NCI-H1436 (cell line): ENCODE measurements at places on chromosomes 6 and 20.
A peak's percentile ranks its signal among the peaks of the same experiment; 100 is the strongest.

DNA sequence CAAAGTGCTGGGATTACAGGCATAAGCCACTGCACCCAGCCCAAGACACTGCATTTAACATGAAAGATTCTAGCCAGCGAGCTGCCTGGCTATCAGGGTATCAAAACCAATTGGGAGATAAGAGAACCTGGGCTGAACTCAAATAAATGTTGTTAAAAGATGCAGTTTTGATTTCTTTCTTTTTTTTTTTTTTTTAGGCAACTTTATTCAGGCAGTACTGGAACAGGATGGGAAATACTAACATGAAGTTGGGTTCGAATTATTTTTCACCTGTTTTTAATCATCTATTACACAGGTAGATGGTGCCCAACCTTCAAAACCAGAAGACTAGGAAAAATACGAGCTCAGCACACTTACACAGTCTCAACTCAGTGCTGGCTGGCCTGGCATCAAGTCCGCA, 63.7 kb downstream of the TRERF1 start:
- no peak for DNase-seq

DNA sequence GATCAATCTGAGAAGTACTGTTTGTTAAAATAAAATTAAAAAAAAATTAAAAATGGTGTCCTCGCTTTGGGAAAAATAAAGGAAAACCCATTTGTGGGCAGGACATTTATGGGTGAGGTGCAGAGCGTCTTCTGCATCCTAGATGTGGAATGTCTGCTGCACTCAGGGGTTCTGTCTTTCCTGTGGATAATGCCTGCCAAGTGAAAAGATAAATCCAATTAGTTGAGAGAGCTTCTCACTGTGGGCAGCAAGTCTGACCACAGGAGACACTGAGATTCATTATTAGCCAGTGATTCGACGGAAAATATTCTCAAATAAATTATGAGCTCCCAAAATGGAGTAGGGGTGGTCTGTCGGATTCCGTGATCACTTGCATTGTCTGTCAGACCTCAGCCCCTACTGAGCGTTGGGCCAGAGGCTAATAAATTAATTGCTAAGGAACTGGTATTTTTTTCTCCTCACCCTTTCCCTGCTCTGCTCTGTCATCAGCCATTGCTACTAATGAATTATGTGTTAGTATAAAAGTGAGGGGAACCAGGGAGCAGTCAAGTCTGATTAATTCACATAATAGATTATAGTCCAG, 10.0 kb downstream of the GMPR start:
- no peak for DNase-seq

- DNase-seq, result peak; percentile 68
Observed at GRCh38 chr6:93416571-93417420, 2.6 kb downstream of the EPHA7 start.

DNA sequence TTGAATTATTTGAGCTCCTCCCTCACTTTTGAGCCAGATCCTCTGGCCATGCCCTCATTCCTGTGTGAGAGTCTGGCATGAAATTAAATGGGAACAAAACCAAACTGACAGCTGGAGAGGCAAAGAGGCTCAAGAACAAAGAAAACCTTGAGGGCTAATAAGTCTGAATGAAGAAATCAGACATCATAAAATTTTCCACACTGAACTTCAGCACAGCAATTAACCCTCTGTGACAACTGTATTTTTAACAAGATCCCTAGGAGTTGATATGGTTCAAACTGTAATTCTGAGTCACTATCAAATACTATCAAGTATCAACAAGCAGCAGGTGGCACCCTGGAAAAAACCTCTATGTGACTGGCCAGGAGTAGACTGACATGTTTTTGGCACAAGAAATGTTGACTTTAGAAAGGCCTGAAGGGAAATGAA, 109.4 kb upstream of the EMILIN3 start:
- DNase-seq, result no peak

DNA sequence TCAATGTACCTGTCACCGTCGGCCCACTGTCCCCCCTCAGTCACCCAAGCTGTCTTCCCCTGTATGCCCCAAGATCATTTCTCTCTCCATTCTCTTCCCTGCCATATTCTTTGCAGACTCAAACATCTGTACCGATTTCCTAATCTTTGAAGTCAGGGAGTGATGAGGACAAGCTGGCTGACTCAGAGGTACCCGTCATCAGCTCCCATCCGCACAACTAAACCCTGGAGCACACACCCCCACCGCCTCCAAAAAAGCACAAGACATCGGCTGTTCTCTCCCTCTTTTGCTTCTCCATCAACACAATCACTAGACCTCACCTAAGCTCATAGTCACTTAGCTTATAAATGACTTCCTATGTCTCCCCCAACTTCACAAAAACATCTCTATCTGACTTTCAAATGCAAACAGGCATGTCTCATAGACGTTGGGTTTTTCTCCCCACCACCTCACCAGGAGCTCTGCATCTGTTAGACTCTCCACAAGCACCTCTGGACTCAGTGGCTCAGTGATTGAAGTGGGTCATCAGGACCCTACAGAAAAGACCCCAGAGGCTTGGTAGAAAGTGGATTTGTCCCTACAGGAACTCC, 11.5 kb upstream of the NFATC2 start:
- no peak for DNase-seq

GRCh38 chr6:20712011-20712410, 177.8 kb downstream of the CDKAL1 start:
- DNase-seq, result no peak

DNA sequence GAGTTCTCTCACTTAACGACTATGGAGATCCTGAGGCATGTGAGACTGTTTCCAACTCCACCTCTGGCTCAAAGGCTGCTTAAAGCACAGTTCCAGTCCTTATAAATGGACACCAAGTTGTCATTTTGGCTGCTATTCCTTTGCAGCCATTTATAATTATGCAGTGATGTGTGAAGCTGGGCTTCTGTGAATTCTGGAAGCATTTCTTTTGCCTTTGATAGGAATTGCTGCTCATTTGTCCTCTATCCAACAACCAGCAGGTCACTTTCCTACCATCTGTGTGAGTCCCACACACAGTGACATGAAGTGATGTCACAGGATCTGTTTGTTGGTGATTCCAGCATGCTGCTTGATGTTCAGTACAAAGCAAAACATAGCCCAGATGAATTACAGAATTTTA, 28.5 kb upstream of the EFHC1 start:
- DNase-seq, result no peak

DNA sequence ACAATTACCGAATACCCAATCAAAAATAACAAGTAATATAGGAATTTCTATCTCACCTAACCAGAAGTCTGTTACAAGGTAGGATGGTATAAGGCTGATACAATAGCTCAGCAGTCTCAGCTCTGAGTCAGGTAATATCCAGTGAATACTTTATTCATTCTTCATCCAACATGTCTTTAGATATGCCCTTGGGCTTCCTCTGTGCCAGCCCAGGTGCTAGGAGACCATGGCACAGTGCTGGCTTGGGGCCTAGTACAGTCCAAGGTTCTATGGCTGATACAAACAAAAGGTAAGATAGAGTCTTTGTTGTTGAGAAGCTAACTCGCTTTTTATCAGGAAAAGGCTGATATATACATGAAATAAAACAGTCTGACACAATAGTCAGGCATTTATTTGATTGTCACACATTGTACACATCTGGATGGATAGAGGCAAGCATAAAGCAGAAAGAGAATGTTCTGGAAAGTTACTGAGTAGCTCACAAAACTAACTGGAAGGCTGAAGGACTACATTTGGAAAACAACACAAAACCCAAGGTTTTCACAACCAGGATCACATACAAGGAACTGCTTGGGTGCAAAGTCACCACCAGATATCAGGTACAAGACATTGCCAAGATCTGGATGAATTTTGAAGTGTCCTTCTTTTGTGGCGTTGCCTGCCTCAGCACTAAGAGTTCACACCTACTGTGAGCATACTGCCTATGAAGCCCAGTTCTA, 110.4 kb upstream of the SCAF8 start:
- no peak for DNase-seq

- no peak for DNase-seq
Observed at GRCh38 chr6:119590066-119590465, 240.5 kb upstream of the MAN1A1 start.

DNA sequence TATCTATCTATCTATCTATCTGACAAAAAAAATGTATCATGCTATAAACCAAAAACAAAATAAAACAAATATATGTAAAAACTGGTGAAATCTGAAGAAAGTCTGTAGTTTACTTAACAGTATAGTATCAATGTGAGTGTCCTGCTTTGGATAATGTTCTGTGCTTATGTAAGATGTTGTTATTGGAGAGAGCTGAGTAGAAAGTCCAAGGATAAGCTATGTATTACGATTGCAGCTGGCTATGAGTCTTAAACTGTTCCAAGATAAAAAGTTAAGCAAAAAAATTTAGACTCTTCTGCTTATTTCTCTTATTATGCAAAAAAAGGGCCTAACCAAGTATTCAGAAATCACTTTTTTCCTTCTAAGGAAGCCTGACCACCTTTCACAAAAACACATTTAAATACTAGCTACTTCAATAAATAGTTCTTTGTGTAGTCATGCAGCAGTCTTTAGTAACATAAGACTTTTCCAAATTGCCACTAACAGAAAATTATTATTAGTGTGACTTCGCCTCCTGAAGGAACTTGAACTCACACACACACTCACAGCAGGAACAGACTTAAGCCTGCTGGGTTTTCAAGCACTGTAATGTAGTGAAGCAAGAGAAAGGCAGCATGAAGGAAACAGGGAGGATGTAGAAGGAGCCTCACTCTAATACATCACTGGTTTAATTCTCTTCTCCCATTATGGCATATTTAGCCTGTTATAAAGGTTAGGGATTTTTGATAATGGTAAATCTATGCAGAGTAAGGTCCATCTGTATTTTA, 265.8 kb upstream of the GJE1 start:
- DNase-seq, result no peak

DNA sequence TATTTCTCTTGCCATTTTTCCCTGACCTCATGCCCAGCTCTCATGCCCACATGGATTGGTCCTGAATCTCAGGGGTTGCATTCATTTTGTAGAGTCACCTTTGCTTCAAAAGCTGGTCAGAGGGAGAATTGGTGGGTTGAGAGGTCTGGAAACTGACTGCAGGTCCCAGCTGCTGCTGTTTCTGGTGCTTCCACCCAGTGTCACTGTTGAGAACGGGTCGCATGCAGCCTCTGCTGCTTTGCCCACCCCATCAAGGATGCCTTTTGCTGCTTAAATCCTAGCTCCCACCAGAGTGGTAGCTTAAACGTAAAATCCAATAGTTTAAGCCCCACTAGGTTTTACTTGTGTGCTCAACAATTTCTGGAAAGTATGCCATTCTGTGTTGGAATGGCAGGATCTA, 211.4 kb upstream of the TSHZ2 start:
- no peak for DNase-seq

DNA sequence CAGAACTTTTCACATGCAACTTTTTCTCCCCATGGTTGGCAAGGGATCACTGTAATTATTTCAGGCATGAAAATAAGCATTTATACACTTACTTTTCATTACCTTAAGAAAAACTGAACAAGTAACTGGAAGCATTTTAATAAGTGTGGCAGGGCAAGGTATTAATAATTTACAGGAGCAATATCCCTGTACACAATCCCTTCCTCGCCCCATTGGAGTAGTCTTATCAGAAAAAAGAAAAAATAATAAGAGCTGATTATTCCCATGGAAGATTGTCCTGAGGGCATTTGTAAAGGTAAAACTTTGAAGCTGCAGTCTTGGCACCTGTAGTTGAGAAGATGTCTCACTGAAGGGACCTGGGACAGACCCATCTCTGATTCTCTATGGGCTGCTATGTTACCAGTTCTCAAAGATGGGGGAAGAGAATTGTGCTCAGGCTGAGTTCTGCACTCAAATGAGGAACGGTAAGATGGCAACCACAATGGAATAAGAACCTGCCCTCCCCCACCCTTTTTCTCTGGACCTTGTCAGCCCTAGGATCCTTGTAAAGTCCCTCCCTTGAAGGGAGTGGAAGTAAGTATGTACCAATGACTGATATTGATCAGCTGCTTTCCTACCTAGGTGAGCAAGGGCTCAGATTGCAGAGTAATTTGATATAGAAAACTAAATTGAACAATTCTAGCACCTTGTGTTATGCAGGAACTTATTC, 70.0 kb upstream of the AHI1 start:
- DNase-seq, result no peak

DNA sequence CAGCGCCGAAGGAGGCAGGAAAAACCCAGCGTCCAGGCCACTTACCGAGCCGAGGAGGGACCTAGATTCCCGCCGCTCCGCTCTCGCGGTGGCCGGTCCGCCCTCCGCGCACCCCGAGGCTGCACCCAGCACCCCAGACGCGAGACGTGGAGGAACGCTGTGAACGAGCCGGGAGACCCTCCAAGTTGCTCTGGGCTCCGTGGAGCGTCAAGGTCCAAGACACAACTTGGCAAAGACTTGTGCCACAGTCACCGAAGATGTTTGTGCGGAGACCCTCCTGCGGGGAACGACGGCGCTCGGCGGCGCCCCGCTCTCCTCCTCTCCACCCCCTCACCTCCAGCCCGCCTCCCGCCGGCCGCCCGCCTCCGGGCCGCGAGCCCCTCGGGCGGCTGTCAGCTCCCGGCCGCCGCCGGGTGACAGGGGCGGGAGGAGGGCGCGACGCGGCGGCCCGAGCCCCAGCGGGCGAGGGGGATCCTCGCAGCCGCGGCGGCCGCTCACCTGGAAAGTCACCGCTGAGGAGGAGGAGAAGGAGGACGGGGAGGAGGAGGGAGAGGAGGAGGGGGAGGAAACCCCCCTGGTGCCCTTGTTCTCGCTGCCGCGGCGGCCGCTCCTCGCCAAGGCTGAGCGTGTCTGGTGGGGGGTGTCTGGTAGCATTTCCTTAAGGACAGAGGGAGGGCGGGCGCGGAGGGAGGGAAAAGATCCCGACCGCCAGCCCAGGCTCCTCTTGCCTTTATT, 637 bp upstream of the HIVEP2 start:
- DNase-seq, result no peak

DNA sequence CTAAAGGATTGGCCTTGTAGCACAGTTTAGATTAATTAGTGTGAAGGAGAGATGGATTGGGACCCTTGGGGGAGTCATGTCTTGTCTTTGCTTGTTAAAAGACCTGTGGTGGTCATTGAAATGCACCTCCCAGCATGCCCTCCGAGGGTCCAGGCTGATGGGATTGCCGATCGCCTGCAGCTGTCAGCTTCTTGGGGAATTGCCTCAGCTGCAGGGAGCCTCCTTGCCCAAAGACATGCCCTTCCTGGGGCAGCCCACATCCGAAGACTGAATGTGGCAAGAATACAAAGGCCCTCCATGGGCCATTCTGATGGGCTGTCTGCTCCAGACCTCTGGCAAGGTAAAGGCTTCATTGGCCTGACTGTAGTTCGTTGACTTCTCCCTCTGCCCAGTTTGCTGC, 150.7 kb downstream of the FARS2 start:
- no peak for DNase-seq

DNA sequence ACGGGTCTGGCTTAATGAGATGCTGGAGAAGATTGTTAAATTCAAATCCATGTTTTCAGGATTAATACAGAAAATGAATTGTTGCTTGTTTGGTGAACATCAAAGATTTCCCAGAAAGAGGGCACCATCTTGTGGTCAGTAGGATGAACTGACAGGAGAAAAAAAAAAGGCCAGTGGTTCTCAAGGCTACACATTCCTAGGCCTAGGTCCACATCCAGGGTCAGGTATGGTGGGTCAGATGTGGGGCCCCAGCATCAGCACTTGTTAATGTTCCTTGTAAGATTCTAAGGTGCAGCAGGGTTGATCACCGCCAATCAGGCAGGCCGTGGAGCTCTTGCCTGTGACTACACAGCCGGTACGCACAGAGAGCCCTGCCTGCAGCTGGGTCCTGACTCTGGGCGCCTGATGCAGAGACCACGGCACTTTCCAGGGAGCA, 34.0 kb upstream of the FOXO3 start:
- DNase-seq, result no peak

GRCh38 chr6:152598421-152598820, 38.7 kb downstream of the SYNE1 start:
- DNase-seq, result no peak
